ENCODE measurements at places on chromosomes 7 and 10. TPM values are rescaled to one million over a fixed set of nuclear protein-coding genes. Genes with fewer than 3 reads are reported as not detected.

The VENTX gene
- total RNA-seq = not detected

- no peak for DNase-seq
Observed at GRCh38 chr7:112136271-112137008, 69.8 kb downstream of the DOCK4 start.

DNA sequence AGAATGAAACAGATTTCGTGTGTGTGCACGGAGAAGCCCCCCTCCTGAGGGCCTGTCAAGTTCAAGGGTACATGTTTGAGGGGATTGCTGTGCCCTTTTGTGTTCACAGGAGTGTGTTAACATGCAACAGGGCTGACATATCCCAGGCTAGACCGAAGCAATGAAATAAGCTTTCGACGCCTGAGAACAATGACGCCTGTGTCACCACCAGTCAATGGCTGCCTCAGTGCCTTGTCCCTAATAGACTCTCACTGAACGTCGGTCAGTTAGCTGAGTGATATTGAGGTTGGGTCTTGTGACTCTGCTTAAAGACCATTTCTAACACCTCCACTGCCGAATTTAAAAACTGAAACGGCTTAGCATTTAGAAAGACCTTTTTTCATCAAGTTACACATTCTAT lies 175.2 kb upstream of the TCF7L2 start:
- no peak for DNase-seq

The ADARB2 gene
- total RNA-seq = 0.14 TPM

The LAMB1 gene
- total RNA-seq = 127 TPM

DNA sequence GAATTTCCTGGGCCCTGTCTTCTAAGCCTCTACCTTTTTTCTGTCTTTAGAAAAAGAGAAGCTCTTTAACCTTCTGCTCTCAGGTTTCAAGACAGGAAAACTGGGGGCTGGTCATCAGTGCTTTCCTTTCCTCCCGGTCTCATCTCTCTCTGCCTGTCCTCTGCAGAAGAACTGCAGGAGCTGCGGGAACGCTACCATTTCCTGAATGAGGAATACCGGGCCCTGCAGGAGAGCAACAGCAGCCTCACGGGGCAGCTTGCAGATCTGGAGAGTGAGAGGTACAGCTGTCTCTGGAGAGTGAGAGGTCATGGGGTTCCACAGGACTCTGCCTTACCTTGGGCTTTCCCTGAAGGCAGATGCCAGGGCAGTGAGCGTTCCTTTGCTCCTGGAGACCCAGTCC lies 12.7 kb downstream of the CCDC136 start:
- DNase-seq = no peak

DNA sequence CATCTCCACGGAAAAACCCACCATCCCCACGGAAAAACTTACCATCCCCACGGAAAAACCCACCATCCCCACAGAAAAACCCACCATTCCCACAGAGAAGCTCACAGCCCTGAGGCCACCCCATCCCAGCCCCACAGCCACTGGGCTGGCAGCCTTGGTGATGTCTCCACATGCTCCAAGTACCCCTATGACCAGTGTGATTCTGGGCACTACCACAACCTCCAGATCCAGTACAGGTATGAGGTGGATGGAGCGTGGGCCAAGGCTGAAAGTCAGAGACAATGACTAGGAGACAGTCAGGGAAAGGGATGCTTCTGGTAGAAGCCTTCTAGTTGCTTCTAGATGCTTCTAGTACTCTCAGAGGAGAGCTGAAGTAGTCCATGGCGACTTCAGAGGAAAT lies 19.6 kb downstream of the ZAN start:
- no peak for DNase-seq

DNA sequence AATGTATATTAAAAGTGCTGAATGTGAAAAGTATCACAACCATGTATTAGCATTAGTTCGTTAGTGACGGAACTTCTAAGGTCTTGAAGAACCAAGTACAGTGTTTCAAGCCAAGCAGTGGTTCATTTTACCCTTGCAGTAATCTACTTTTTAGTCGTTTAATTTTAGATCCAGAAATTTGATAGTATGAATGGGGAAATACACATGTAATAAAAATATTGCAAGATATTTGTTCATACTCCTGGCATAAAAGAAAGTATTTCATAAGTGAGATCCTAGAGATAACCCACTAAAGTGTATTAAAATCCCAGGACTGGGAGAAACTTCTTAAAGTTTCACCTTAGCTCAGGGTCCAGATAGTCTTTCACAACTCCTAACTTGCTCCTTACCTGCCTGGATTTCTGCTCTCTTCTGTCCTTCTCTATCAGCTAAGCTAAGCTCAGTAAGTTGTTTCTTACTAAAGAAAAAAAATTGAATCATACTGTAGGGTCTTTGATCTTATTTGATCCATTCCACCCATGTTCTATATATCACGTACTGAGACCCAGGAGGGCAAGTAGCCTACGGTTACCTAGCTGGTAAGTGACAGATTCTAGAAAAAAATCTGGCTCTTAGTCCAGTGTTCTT lies 1.5 kb downstream of the BCAP29 start:
- DNase-seq = no peak

DNA sequence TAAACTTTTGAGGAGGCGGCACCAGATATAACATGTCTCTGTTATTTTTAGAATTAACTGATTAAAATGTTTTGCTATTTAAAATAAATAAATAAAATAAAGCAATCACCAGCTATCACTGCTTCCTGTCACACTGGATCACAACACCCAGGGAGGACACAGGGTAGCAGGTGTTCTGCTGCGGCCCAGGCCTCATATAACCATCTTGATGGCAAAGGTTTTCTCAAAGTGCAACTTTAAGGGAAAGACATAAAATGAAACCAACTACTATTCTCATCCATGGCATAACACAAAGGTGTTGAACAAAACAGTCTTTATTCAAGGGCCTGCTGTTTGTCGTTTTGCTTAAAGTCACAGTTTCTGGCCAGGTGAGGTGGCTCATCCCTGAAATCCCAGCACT lies 23.2 kb downstream of the GPER1 start:
- DNase-seq = no peak

DNA sequence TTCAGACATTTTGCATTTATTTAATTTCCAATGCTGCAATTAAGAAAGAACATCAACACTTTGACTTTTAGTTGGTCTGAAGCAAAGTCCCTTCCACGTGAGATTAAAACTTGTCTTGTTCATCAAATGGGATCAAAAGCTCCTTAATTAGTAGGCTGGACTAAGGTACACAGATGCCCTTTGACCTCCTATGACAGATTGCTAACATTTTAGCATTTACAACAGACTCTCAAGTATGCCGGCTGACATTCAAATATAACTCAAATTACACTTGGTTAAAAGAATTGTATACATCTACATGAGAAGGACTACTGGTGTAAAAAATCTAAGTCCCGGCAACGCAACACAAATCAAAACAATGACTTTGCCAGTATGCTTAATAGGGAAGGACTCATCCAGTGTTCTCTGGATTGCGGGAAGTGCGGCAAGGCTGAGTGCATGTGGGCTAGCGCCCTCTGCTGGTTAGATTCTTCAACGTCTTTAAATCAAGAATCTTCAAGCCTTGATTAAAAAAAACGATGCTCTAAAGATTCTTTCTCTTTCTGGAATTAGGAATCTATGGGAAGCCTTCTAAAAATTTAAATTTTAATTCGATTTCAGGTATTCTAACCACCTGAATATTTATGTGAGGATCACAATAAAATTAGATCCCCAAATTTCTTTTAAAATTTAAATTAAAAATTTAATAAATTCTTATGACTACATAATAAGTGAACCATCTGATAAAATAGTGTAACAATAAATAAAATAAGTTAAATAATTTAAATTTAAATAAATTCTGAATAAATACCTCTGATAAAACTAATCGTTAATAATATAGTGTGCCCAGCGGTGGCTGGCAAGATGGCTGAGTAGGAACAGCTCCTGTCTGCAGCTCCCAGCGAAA lies 444.7 kb downstream of the DGKB start:
- DNase-seq = peak; percentile 60

The PODXL gene
- total RNA-seq = 0.61 TPM

The SEPHS1 gene
- 121 TPM for total RNA-seq

The LHFPL3 gene
- total RNA-seq = not detected

GRCh38 chr7:593324-594115 lies 73.9 kb upstream of the PDGFA start:
- DNase-seq = no peak

DNA sequence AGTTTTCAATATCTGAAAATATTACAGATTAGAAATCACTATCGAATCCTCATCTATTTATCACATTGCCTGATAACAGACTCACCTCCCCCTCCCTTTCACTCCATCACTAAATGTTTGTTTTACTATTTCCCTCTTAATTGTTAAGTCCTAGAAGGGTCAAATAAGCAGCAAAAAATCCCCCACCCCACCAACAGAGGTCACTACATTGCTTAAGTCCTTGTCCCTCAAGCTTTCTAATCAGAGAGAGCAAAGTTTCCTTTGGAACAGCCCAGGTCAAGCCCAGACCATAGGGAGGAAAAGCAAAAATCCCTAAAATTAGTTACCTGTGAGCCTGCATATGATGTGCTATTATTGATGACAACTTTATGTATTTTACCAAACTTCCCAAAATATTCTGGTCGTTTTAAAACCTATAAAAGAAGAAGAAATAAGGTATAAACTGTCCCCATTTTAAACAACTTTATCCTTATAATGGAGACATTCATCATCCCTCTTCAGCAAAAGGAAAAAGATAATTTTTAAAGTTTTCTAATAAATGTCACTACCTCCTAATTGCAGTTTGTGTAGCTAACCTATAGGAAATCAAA lies 95.0 kb downstream of the CNOT4 start:
- DNase-seq = peak; percentile 38

DNA sequence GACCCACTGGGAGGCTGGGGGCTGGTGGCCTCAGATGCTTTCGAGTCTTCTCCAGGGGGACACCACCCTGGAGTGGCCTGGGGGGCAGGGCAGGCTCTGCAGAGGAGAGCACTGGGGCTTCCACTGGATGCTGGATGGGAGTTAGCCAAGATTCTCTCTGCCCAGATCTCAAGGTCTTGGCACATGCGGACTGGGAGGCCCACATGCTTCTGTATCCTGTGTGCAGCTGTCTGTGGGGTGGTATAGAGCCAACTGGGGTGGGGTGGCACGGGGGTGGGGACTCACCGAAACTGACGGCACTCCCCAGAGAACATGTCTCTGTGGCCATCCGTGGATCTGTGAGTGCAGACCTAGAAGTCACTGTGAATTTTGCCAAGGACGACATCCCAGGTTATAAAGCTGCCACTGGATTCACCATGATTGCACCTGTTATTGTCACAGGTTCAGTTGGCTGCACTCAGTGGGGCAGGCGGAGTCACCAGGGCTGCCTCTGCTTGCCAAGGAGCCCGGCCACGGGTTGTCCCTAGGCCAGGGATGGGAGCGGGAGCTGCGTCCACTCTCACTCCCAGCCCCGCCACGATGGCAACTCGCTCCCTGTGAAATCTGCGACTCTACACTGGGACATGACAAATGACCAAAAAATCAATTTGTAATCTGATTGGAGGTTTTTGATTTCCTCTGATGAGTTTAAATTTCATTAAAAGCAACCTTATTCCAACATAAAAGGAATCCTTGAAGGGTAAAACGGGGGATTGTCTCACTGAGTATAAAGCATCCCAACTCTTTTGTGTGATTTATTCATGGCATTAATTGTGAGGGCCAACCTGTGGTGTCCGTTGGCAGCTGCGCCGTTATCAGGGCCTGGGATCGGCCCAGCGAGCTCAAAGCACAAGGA lies 131.3 kb downstream of the EBF3 start:
- DNase-seq = no peak

DNA sequence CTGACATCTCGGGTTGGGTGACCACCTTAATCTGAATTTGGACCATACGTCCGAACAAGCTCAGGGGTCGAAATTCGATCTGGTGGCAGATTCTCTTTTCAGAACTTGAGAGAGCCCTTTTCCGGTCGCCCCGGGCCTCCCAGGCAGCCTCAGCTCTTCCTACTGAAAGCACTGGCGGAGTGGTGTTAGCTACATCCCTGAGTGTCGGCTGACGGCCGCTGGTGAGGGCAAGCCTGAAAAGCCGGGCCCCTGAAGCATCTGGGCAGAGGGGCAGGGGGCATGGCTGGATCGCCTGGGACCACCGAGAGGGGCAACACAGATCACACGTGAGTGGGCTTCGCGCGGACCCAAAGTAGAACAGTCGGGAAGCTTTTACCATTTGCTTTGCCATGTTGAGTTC lies 116.1 kb downstream of the SMURF1 start:
- no peak for DNase-seq

The PLEKHA1 gene
- 42.6 TPM for total RNA-seq

GRCh38 chr7:122413339-122413738 lies 108.8 kb upstream of the FEZF1 start:
- DNase-seq = no peak

DNA sequence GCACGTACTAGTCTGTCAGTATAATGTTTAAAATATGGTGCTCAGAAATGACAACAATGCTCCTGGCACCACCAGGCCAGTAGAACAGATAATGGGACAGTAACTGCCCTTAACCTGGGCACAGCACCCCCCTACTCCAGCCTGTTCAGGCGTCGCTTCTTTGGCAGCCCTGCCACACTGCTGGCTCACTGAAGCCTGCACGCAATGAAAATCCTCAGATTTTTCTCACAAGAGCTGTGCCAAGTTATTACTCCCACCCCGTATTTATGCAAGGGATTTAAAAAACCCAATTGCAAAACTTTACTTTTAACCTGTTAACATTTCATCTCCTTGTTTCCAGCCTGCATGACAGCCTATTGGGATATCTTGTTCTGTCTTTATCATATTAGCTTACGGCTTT lies 56.6 kb upstream of the LAMB1 start:
- DNase-seq = no peak

DNA sequence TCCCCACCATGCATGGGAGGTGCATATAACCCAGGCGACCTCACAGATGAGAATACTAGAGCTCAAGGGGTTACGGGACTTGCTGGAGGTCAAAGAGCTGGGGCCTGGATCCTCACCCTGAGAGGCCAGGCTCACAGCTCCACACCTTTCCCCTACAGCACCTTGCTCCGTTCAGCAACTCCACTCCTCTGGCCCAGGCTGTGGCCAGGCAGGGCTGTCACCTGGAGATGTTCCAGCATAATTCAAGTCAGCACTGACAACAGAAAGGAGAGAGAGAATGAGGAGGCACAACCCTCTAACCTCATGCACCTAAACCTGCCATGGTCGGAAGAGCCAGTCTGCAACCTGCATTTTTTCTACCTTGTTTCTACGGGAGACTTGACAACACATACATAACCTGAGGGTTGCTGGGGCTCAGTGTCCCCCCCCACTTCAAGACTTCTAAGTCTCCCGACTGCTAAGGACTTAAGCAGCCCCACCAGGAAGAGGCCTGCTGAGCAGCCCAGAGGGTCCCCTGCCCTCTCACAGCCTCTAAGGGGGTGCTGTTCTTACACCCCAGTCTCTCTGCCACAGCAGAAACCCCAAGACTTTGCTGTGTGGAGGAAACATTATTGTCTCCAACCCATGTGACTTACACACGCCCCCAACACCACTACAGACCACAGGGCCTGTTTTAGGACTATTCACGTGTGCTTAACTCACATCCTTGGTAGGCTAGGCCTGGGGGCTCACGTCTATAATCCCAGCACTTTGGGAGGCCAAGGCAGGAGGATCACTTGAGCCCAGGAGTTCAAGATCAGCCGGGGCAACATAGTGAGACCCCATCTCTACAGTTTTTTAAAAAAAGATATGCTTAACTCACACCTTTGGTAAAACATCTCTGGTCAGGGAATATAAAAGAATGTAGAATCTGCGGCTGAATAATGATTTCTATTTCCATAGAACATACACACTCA lies 175.6 kb downstream of the FAM107B start:
- no peak for DNase-seq

GRCh38 chr7:43303740-43304241 lies 191.3 kb downstream of the HECW1 start:
- DNase-seq = no peak

The LIPJ gene
- total RNA-seq = not detected

GRCh38 chr7:56062382-56062781 lies 1.7 kb upstream of the SUMF2 start:
- peak; percentile 40 for DNase-seq

Data from Caki2 (cell line).